A673 (cell line): ENCODE measurements at places on chromosomes 2 and 18. TPM values are rescaled to one million over a fixed set of nuclear protein-coding genes. Genes with fewer than 3 reads are reported as not detected.
A peak's percentile ranks its signal among the peaks of the same experiment; 100 is the strongest.

The NAGK gene
- 64.2 and 64.4 TPM in 2 replicates for total RNA-seq

The CYS1 gene
- not detected in 2 replicates for total RNA-seq

The ZNF521 gene
- not detected in 2 replicates for total RNA-seq

The HRH4 gene
- 0.15 TPM in 1 of 2 replicates, not detected in the other for total RNA-seq

The KYNU gene
- 0.44 and 2.5 TPM in 2 replicates for total RNA-seq

The D2HGDH gene
- 30.7 and 44.3 TPM in 2 replicates for total RNA-seq

- peaks cover 64% of the 10 kb centered on the region for H3K4me1 ChIP-seq
- peak; percentile 24 for DNase-seq
- peak overlapping the region; percentile 74 for H3K27ac ChIP-seq
- no peaks in the 10 kb centered on the region for H3K27me3 ChIP-seq
- H3K36me3 ChIP-seq = no peaks in the 10 kb centered on the region
These were observed 170.2 kb downstream of the ATAD2B start for GRCh38 chr2:23756593-23757292.

GRCh38 chr2:134290358-134290757, 36.5 kb downstream of the MGAT5 start:
- no peaks in the 10 kb centered on the region for H3K36me3 ChIP-seq
- DNase-seq = no peak
- H3K27ac ChIP-seq = no peak overlapping the region

DNA sequence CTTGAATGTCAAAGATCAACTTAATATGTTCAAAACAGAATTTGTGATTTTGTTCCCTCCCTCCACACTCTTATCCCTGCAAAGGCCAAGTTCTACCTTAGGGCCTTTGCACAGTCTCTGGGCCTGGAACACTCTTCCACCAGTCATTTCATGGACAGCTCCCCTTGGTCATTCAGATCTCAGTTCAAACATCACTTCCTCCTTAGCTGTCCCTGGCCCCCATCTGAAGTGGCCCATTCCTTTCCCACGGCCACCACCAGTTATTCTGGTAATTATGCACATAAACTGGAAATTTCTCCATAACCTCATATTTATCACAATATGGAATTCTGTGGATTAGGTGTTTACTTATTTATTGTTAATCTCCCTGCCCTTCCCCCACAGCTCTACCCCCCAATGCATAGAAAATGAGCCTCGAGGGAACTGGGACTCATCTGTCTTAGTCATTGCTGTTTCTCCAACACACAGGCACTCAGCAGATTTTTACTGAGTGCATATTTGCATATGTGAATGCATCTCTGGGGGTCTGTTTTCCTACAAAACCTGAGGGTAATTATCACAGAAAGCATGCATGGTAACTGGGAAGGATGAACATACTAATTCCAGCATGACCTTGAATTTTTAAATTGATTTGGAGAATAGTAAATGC, 35.5 kb upstream of the SPTBN1 start:
- DNase-seq = no peak
- H3K36me3 ChIP-seq = no peaks in the 10 kb centered on the region
- H3K27ac ChIP-seq = no peak overlapping the region
- no peaks in the 10 kb centered on the region for H3K27me3 ChIP-seq

DNA sequence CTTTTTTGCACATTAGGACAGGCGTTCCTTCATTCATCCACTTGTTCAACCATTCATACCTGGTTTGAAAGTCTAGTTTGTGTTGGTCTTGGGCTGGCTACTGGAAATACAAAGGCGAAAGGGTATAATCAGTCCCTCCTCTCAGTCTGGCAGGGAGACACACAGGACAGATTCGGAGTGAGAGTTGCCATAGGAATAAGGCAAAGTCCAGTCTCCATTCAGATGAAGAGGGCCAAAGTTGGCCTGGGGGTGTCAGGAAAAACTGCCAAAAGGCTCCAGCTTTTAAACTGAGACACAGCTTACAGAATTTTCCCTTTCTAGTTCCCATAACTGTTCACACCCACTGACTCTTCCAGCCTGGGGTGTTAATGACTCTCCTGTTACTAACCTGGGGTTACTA, 96.3 kb upstream of the AQP4 start:
- DNase-seq = no peak
- no peaks in the 10 kb centered on the region for H3K36me3 ChIP-seq
- no peak overlapping the region for H3K27ac ChIP-seq
- H3K4me3 ChIP-seq = no peak overlapping the region
- H3K27me3 ChIP-seq = no peaks in the 10 kb centered on the region

GRCh38 chr2:237475704-237476141, 11.3 kb upstream of the MLPH start:
- H3K27me3 ChIP-seq = peaks cover 44% of the 10 kb centered on the region

DNA sequence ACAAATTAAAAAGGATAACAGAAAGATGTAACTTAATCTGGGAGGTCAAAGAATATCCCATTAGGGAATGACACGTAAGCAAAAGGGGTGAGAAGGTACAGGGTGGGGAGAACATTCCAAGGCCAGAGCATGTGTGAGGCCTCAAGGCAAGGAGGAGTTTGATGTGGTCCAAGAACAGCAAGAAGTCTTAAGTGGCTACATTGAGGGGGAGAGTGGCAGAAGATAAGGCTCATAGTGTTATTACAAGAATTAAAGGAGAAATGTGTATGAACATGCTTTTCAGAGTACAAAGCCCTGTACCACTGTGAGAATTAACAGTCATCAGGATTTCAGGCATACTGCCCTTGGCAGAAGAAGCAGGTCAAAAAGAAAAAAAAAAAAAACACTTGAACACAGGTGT, 174.4 kb upstream of the ERBB4 start:
- no peaks in the 10 kb centered on the region for H3K4me1 ChIP-seq
- H3K27me3 ChIP-seq = no peaks in the 10 kb centered on the region
- H3K36me3 ChIP-seq = no peaks in the 10 kb centered on the region
- no peak for DNase-seq

DNA sequence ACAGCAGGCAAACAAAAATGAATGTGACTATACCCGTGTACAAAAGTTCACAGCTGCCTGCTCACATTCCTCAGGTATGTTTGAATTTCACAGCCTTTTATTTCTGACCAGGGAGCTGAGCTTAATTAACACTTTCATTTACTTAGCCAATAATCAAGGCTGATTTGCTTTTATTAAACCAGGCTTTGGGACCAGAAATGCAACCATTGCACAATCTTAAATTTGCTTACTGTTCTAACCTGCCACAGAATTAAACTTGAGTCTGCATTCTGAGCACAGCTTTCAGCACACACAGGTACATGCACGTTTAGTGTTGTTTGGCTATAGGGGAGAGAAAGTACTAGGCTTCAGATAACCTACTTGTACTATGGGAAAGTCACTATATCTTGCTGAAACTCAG, 372.4 kb upstream of the ATP5MC3 start:
- H3K27ac ChIP-seq = no peak overlapping the region
- H3K27me3 ChIP-seq = no peaks in the 10 kb centered on the region
- no peaks in the 10 kb centered on the region for H3K36me3 ChIP-seq
- H3K4me3 ChIP-seq = no peak overlapping the region

DNA sequence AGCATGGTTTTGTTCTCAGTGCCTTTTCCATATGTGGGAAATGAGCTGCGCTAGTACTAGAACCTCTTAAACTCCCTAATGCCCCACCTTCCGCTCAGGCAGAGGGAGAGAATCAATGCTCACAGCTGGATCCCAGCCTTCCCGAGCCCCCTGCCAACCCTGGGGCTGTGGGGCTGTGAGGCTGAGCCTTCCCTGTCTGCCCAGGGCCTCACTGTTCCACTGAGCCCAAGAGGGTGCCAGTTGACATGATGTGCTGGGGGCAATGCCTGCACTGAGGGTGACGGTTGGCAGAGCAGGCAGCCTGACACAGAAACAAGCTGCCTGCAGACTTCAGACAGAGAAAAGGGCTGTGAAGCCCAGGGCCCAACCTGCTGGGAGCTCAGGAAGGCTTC, 602.4 kb upstream of the RAB6C start:
- H3K4me3 ChIP-seq = no peak overlapping the region
- no peaks in the 10 kb centered on the region for H3K27me3 ChIP-seq
- no peak overlapping the region for H3K27ac ChIP-seq
- DNase-seq = no peak
- no peaks in the 10 kb centered on the region for H3K36me3 ChIP-seq

GRCh38 chr2:237432484-237433092, 18.6 kb upstream of the COL6A3 start:
- no peak for DNase-seq
- H3K36me3 ChIP-seq = no peaks in the 10 kb centered on the region
- no peaks in the 10 kb centered on the region for H3K27me3 ChIP-seq
- H3K27ac ChIP-seq = no peak overlapping the region

- no peaks in the 10 kb centered on the region for H3K27me3 ChIP-seq
- H3K27ac ChIP-seq = no peak overlapping the region
- H3K4me3 ChIP-seq = no peak overlapping the region
- H3K4me1 ChIP-seq = no peaks in the 10 kb centered on the region
- no peaks in the 10 kb centered on the region for H3K36me3 ChIP-seq
- DNase-seq = no peak
These were observed 630.2 kb downstream of the ARHGAP15 start for GRCh38 chr2:143759455-143759854.

DNA sequence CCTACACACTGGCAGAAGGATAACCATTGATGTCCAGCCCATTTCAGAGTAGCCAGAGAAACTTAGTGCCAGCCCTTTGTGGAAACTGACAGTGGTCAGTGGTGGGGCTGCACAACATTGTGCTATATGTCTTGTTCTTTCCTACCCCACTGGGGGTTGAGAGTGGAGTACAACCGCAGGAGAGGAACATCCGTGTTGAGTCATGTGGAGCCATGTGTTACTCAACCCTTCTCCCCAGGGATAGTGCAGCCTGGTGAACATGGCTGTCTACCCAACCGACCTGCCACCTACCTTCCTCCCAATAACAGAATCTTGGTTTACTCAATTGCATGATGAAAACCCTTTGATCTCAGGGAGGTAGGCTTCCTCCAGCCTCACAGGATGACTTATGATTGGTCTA, 65.3 kb upstream of the MAPK4 start:
- H3K27me3 ChIP-seq = peaks cover 12% of the 10 kb centered on the region
- H3K4me1 ChIP-seq = no peaks in the 10 kb centered on the region

DNA sequence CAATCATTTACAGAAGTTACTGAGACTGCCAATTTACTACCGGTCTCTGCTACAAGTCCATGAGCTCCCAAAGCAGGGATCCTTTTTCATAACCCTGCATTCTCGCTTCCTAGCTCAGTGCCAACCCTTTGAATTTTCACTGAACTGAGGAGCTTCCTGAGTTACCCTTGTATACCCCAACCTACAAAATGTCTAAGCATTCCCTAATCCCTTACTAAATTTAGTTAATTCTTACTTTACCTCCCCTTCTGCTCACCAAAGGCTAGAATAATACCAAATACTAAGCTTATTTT, 9.6 kb downstream of the MAT2A start:
- DNase-seq = no peak
- peaks cover 68% of the 10 kb centered on the region for H3K36me3 ChIP-seq
- H3K27ac ChIP-seq = no peak overlapping the region

GRCh38 chr2:99619151-99619550, 129.3 kb upstream of the REV1 start:
- H3K36me3 ChIP-seq = no peaks in the 10 kb centered on the region
- H3K27me3 ChIP-seq = peaks cover 11% of the 10 kb centered on the region
- no peaks in the 10 kb centered on the region for H3K4me1 ChIP-seq
- H3K27ac ChIP-seq = no peak overlapping the region

DNA sequence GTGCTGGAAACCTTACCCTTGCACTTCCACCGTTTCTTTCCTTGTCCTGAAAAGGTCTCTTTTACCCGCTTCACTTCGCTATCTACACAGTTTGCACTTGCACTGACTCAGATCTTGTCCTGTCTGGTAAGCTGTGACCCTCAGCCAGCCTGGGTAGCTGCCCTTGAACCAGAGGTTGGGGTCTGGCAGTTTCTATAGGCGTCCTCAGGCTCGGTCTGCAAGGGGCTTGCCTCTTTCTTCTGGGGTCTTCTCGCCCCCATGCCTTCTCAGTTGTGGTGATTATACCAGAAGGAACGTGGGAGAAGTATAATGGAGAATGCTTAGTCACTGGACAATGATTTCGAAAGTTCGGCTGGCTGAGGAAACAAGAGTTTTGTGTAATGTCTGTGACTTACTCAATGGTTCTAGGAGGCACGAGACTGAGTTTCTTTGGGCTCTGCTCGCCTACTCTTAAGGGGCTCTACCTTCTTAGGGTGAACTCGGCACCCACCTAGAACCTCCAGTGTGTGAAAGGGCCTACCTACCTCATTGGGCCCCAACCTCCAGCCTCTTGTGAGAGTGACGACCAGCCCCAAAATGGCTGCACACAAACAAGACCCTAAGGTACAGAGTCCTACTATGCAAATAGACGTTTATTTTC, 6.9 kb upstream of the STAT1 start:
- peak overlapping the region; percentile 89 for H3K27ac ChIP-seq
- peak overlapping the region; percentile 70 for H3K4me3 ChIP-seq
- H3K36me3 ChIP-seq = no peaks in the 10 kb centered on the region
- peak; percentile 32 for DNase-seq
- no peaks in the 10 kb centered on the region for H3K4me1 ChIP-seq
- no peaks in the 10 kb centered on the region for H3K27me3 ChIP-seq

GRCh38 chr2:43212216-43212835, 14.1 kb downstream of the ZFP36L2 start:
- no peak for DNase-seq
- H3K4me3 ChIP-seq = no peak overlapping the region
- no peaks in the 10 kb centered on the region for H3K36me3 ChIP-seq
- no peak overlapping the region for H3K27ac ChIP-seq
- no peaks in the 10 kb centered on the region for H3K27me3 ChIP-seq
- H3K4me1 ChIP-seq = no peaks in the 10 kb centered on the region

- no peaks in the 10 kb centered on the region for H3K4me1 ChIP-seq
- DNase-seq = no peak
- no peak overlapping the region for H3K4me3 ChIP-seq
- H3K27me3 ChIP-seq = no peaks in the 10 kb centered on the region
- no peak overlapping the region for H3K27ac ChIP-seq
These were observed 640.9 kb upstream of the SETBP1 start for GRCh38 chr18:44039826-44040225.

- peaks cover 6% of the 10 kb centered on the region for H3K4me1 ChIP-seq
- H3K4me3 ChIP-seq = no peak overlapping the region
- DNase-seq = no peak
- H3K36me3 ChIP-seq = no peaks in the 10 kb centered on the region
These were observed 299.0 kb upstream of the FBXO11 start for GRCh38 chr2:48205137-48205798.
